ENCODE measurements at places on chromosomes 5 and 9.

GRCh38 chr5:160685695-160686094, 166.3 kb downstream of the ATP10B start:
- no peak for DNase-seq

DNA sequence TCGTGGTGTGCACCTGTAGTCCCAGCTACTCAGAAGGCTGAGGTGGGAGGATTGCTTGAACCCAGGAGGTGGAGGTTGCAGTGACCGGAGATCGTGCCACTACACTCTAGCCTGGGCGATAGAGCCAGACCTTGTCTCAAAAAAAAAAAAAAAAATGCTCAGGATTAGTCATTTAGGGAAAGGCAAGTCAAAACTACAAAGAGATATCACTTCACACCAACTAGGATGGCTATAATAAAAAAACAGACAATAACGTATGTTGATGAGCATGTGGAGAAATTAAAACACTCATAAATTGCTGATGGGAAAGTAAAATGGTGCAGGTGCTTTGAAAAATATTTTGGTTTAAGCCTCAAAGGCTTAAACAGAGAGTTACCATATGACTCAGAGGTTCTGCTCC, 6.3 kb upstream of the ANKRD34B start:
- no peak for DNase-seq

GRCh38 chr9:3809724-3810123, 283.9 kb upstream of the RFX3 start:
- DNase-seq, result no peak

DNA sequence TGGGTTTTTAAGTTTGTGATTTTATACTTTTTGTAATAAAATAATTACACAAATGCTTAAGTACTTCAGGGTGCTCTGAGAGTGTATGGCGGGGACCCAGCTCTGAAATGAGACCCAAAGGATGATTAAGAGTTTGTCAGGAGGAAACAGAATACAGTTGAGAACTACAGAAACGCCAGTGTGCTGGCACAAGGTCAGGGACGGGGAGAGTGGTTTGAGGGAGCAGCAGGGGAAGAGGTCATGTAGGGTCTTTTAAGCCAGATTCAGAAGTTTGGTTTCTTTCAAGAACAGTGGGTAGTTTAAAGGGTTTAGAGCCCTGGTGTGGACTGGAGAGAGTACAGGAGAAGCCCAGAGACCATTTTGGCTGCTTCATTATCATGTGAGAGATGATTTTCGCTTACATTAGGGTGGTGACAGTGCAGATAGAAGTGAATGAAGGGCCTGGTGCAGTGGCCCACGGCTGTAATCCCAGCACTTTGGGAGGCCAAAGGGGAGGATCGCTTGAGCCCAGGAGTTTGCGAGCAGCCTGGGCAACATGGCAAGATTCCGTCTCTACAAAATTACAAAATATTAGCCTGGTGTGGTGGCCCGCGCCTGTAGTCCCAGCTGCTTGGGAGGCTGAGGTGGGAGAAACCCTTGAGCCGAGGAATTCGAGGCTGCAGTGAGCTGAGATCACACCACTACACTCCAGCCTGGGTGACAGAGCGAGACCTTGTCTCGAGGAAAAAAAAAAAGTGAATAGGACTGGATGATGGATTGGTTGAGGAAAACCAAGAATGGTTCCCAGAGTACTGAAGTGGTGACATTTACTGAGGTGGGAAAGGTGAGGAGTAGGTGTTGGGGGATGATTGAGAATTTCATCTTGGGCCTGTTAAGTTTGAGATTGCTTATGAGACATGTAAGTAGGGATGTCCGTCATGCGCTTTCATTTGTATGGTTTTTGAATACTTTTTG, 1.4 kb upstream of the ETF1 start:
- DNase-seq, result no peak

DNA sequence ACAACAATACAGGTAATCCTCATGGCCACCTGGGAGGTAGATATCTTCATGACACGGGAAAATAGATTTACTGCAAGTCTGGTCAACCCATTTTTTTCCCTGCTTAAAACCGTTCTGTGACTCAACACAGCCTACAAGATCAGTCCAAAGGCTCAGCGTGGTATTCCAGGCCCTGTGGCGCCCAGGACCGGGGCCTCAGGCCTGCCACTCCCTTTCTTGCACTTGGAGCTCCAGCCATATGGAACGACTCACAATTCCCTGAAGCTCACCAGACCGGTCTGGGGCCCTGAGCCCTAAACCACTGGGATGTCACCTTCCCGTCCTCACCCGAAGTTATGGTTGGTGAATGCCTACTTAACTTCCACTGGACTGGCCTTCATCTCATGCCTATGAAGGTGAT, 6.5 kb upstream of the MLANA start:
- DNase-seq, result no peak

DNA sequence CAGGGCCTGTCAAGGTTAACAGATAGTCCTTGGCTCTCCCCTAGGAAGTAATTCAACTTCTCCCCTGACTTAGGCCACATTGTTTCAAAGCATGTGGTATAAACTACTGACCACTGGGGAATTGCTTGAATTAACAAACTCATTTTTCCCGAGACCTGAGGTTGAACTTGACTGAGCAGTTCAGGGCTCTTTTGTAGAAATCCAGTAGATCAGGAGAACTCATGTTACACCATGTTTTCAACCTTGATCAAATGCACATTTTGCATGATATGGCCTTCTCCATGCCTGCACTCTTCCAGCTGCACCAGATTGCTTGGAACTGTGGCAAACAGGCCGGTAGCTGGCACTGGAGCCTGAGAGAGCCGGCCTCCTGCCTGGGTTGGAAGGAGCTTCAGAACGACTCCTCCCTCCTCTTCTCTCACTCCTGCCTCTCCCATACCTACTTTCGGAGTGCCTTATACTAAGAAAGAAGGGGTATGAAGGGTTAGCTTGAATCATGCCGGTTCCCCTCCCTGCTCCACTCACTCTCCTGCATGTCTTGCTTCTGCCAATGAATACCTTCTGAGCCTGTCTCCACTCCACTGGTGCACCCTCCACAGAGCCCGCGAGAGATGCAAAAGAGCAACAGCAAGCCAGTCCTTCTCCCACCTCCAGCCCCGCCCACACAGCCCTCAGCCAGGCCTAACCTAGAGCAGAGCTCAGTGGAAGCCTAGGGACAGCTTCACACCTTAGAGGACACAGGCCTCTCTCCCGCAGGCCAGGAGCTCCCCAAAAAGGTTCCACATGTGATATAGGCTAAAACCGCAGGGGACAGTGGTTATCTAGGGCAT, 159.4 kb downstream of the MACROH2A1 start:
- no peak for DNase-seq

DNA sequence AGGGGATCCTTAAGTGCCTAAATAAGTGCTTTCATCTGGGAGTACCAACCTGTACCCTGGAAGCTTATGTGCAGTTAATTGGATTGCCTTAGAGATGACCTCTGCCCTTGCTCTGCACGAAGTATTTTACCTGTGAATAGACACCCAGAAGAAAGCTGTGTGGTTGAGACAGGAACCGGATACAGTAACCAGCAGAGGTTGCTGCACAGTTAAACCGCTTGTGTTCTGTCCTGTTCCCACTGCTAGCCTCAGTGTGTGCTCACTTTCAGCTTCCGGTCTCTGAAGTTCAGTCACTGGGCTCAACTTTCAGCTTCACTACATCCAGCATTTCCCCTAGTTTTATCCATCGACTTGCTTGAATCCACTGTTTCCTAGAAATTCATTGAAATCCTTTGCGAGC, 185.3 kb downstream of the FAM170A start:
- no peak for DNase-seq

DNA sequence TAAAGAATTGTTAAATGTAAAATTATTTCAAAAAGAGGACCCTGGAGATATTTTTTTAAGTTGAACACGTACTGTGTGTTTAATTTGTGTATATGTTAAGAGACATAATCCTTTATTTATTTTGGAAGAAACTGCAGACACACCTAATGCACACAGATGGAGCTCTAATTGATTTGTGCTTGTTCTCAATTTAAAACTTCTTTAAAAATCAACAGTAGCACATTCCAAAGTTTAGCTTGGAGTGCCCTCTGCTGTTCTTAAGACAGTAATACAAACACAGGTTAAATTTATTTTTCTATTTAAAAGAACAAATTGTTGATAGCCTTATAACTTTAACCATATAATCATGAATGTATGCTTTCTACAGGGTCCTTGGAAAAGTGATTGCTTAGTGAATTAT, 277.6 kb upstream of the ADAMTS16 start:
- DNase-seq, result no peak

DNA sequence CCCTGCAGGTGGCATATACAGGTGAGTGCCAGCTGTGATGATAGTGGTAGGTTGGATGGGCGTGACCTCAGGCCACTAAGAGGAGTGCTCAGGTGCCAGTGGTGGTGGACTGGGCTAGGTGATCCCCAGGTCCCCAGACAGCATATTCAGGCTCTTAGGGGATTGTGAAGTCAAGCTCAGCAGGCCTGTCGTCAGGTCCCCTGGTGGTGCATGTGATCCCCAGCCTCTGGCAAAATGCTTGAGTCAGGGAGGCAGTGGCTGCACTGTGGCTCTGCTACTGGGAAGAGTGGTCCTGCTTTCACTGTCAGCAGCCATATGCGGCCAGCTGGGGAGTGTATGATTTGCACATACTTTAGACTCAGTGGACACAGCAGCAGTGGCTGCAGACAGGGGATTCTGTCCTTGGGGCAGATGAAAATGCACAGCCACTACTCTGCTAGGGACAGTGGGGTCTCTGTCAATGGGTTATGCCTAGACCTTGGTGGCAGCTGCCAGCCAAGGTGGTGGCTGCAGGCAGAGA, 31.6 kb upstream of the CTSL start:
- no peak for DNase-seq

GRCh38 chr9:94758880-94759279, 32.4 kb downstream of the AOPEP start:
- no peak for DNase-seq

DNA sequence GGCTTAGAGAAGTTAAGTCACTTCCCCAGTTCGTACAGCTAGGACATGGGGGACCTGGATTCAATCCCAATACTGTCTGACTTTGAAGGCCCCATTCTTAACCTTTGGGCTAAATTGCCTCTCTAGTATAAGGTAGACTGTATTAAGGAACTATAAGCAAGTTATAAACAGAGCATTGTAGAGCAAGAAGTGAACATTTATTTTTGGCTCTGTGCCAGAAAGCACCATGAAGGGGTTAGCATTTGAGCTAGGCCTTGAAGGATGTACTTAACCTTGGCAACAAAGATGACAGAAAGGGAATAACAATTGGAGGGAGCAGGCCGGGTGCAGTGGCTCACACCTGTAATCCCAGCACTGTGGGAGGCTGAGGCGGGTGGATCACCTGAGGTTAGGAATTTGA, 32.8 kb downstream of the GALNT10 start:
- DNase-seq, result no peak

DNA sequence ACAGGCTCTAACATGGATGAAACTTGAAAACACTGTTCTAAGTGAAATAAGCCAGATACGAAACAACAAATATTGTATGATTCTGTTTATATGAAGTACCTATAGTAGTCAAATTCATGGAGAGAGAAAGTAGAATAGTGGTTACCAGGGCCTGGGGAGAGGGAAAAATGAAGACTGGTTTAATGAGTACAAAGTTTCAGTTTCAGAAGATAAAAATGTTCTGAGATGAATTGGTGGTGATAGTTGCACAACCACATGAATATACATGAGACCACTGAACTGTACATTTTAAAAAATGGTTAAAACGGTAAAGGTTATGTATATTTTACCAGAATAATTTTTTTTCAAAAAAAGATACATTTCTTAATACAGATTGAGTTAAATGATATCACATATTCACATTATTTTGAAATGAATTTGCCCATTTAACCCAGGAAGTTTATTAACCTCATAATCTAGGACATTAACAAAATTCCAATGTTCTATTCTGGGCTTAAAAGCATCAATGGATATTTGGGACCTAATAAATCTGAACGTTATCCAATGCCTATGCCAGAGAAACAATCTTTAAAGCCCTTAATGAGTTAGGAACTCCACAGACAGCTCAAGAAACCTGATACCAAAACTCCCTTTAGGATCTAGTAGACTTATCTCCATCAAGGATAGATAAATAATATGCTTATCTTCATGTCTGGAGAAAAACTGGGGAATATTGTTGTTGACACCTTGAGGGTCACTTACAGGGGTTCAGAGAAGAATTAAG, 521.3 kb downstream of the EFNA5 start:
- DNase-seq, result no peak
